ENCODE measurements at places on chromosomes 13 and 19. TPM values are rescaled to one million over a fixed set of nuclear protein-coding genes. Genes with fewer than 3 reads are reported as not detected.

FOXA3 gene
- total RNA-seq: under 0.01 TPM

APOE gene
- 0.67 TPM for total RNA-seq

SUCLA2 gene
- 26.1 TPM for total RNA-seq

CILP2 gene
- total RNA-seq: not detected

FGF22 gene
- total RNA-seq: not detected

ZNF682 gene
- 6.3 TPM for total RNA-seq

UGGT2 gene
- 37.6 TPM for total RNA-seq

B3GNT3 gene
- 0.10 TPM for total RNA-seq

CCDC169 gene
- 4.5 TPM for total RNA-seq

IFNL1 gene
- not detected for total RNA-seq

SACS gene
- 103 TPM for total RNA-seq

SELENOV gene
- total RNA-seq: not detected

CEACAM3 gene
- not detected for total RNA-seq

PLPP2 gene
- 38.2 TPM for total RNA-seq

CDC34 gene
- 64.6 TPM for total RNA-seq

OR4F17 gene
- total RNA-seq: not detected

CCL25 gene
- not detected for total RNA-seq

CATSPERD gene
- not detected for total RNA-seq

ZNF552 gene
- 5.6 TPM for total RNA-seq

WDR87 gene
- not detected for total RNA-seq

KLK15 gene
- not detected for total RNA-seq

Data from vein endothelial cell (primary cell).